GM12864 (cell line): ENCODE measurements at places on chromosomes 13 and 19.

DNA sequence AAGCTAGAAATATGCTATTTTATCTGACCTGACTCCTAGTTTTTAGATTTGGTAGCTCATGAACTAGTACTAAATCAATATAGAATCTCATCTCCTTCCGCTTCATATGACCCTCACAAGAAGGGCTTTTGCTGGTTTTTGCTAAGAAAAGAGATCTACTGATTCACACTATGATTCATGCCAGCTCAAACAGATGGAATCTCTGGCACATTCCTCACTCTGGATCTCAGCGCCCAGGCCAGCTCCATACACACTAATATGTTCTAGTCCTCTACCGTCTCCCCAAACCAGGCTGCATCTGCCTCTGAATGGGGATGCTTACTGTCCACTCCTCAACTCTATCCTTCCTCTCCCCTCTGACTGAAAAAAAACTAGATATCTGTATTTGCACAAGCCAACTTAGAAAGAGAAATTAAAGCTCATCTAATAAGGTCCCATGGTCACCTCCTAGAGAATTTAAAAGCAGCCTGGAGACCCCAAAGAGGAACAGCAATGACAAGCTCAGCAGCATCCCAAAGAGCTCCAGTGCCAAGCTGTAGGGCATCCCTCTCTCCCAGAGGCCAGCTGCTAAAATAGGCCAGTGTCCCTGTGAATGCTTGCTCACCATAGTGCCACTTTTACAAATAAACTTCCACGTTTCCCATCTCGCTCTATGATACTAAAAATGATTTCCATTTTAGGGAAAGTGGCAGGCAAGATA is 74.9 kb downstream of the LHFPL6 start:
- no peak for DNase-seq

DNA sequence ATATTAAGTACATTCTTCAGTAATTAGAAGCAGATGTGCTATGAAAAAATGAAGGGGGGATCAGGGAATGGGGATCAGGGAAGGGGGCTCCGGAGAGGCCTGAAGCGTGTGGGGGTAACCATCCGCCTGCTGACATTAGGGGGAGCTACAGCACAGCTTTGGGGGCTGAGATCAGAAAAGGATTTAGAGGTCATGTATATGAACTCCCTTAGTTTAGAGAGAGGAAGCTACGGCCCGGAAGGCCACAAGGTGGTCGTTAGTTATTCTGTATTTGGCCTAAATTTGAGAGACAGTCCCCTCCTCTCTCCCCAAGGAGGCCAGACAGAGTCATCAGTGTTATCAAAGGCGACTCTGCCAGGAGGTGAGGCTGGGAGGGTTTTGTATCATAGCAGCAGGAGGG is 99.0 kb downstream of the TM9SF2 start:
- DNase-seq = no peak

GRCh38 chr19:55305491-55305890 is 19.6 kb downstream of the TMEM150B start:
- DNase-seq = no peak

DNA sequence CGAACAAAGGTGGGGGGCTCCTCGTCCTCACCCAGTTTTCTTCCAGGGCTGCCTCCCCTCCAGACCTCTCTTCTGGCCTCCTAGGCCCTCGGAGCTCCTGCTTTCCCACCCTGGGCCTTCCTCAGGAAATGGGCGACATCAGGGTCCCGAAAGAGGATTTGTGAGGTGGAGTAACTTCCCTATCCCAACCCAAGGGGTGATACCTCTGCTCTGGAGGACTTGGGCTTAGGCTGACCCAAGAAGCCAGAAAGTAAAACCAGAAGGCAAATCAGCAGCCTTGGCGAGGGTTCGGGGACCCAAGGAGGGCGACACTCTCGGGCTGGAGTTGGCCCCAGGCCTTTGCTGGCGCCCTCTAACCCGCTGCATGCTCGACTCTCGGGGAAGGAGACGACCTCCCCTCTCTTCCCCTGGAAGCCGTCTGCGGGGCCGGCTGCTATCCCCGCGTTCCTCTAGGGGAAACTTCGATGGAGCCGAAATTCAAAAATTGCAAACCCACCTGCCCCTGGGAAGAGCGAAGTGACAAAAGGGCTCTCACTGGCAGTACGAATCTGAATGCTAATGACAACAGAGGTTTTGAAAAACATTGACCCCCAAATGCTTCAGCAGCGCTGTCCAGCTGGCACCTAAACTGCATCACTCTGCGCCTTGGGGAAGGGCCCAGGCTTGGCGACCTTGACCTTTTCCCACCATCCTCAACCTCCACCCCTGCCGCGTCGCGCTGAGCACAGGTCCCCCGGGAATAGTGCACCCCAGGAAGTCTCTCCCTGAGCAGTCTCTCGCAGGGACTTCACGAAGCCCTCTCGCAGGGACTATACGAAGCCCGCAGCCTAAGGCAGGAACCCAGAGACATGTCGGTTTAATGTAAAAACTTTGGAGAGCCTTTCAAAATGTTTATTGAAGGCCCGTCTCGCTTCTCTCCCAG is 2.4 kb downstream of the PDX1 start:
- DNase-seq = no peak

GRCh38 chr13:105442949-105443699 is 1092.3 kb downstream of the EFNB2 start:
- no peak for DNase-seq

GRCh38 chr19:40565910-40566495 is 10.7 kb upstream of the SHKBP1 start:
- DNase-seq = no peak

GRCh38 chr13:36030670-36031331 is 100.4 kb downstream of the DCLK1 start:
- DNase-seq = no peak

GRCh38 chr13:71515744-71516038 is 351.3 kb downstream of the DACH1 start:
- DNase-seq = no peak

GRCh38 chr13:89740994-89741685 is 1606.3 kb upstream of the MIR17HG start:
- DNase-seq = no peak

- DNase-seq = no peak
Observed at GRCh38 chr13:42798118-42798517, 16.7 kb downstream of the FAM216B start.

GRCh38 chr19:53634768-53635167 is 3.0 kb downstream of the DPRX start:
- no peak for DNase-seq

DNA sequence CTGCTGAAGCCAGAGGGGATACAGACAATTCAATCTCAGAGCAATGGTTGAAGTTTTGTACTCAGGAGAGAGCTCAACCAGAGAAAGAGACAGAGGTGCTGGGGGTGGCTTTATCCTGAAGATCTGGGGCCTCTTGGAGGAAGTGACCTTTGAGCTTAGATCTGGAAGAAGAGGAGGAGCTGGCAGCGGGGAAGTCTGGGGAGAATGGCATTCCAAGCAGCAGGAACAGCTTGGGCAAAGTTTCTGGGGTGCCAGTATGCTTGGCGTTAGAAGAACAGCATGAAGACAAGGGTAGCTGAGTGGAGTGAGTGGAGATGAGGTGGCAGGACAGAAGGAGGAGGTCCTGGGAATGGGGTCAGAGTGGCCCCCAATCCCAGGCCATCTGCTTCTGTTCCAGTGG is 11.3 kb downstream of the MAST3 start:
- no peak for DNase-seq

DNA sequence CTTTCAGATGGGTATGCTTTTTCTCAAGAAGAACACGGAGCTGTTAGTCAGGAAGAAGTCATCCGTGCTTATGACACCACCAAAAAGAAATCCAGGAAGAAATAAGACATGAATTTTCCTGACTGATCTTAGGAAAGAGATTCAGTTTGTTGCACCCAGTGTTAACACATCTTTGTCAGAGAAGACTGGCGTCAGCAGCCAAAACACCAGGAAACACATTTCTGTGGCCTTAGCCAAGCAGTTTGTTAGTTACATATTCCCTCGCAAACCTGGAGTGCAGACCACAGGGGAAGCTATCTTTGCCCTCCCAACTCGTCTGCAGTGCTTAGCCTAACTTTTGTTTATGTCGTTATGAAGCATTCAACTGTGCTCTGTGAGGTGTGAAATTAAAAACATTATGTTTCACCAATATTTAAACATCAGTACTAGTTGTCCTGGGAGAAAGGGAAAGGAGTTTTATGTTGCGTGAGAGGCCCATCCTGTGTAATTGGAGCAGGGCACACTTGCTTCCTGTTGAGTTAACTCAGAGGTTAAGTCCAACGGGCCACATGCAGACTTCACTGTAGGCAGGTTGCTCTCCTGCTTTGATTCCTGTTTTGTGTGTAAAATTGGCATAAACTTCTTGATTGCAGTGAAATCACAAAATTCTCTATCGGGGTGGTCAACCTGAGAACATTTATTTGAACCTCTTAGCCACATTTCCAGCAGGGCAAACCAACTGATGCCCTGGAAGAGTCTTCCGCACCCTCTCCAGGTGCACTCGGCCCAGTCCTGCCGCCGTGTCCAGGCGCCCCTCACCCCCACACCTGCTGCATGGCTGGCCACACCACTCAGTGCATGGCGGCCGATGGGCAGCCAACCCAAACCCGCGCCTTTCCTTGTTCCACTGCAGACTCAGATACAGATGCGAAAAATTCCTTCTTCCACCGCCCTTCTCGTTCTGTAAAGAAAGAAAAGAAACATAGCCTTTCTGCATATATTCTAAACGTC is 31.6 kb downstream of the SHISA2 start:
- no peak for DNase-seq

GRCh38 chr19:10136936-10137335 is 17.2 kb upstream of the EIF3G start:
- no peak for DNase-seq

GRCh38 chr13:56400774-56401173 is 739.9 kb upstream of the PRR20A start:
- DNase-seq = no peak

- DNase-seq = no peak
Observed at GRCh38 chr13:45823583-45823982, 28.0 kb downstream of the SIAH3 start.

DNA sequence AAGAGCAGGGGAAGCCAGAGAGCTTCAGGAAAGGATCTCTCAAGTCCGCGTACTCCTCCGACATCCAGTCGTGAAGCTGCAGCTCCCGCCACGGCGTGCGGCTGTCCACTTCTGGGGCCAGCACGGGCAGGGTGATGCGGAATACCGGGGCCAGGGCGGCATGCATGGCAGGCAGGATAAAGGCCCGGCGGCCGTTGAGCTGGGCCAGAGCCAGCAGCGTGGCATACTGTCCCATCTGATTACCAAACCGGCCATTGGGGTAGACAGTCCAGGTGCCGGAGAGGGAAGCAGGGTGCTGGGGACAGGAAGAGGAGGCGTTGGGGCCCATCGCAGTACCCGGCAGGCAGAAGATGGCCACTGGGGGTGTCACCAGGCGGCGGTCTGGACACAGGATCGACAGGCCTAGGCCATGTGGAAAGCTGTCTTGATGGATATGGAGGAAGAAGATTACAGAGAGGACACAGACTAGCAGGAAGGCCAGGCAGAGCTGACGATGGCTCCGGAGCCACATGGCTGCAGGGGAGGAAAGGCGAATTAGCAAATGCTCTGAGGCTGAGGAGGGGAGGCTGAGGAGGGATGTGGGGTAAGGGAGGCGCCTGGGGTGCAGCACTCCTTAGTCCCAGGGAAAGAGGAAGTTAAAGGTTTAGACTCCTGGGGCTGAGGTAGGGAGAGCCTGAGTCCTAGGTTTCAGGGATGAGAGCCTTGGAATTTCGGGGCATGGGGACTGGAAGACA is 1.5 kb downstream of the FUT1 start:
- DNase-seq = no peak

GRCh38 chr19:907183-907853 is 5.7 kb downstream of the R3HDM4 start:
- no peak for DNase-seq

DNA sequence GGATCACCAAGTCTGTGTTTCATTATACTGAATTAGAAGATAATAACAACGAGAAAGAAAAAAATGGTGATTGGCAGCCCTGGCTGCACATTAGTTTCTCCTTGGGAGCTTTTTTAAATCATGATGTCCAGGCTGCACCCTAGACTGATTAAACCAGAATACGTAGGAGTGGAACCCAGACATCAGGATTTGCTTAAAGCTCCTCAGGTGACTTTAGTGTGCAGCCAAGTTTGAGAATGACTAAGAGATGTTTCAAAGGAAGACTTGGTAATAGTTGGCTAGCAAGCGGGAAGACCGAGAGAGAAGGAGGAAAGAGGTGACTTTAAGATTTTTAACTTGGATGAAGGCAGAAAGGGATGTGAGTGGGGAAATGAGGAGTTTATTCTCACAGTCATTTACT is 71.4 kb upstream of the SERP2 start:
- no peak for DNase-seq

DNA sequence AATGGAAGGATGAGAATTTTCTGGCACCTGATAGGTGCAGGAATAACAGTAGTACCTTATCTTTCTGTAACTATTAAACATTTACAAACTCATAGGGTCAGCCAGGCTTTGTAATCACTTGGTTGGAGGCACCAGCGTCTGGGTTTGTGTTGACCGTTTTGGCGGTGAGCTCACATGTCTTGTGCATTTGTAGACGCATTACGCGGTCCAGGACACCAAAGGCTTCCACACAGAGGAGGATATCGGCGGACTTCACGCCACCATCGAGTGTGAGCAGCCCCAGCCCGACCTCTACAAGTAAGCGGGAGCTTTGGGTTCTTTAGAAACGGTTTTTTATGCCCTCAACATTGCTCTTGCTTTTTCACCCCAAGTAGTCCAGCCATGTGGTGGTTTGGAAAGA is 129.3 kb downstream of the ATP11A start:
- DNase-seq = no peak

DNA sequence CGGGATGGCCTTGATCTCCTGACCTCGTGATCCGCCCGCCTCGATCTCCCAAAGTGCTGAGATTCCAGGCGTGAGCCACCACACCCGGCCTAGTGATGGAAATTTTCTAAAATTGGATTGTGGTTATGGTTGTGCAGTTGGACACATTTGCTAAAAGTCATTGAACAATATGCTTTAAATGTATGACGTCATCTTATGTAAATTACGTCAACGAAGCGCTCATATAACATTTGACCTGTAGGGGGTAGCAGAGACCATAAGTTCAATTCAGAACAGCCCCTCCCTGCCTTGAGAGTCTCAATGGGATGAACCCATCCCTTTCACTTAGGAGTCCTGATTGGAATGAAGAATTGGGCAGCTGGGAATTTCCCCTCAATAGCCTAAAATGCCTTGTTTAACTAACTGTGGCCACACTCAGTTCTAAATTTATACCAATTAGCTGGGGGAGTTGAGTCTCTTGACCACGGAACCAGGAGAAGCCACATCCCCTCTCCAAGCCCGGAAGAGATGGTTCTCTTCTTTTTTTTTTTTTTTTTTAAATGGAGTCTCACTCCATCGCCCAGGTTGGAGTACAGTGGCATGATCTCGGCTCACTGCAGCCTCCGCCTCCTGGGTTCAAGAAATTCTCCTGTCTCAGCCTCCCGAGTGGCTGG is 15.2 kb upstream of the TLE6 start:
- peak; percentile 49 for DNase-seq

DNA sequence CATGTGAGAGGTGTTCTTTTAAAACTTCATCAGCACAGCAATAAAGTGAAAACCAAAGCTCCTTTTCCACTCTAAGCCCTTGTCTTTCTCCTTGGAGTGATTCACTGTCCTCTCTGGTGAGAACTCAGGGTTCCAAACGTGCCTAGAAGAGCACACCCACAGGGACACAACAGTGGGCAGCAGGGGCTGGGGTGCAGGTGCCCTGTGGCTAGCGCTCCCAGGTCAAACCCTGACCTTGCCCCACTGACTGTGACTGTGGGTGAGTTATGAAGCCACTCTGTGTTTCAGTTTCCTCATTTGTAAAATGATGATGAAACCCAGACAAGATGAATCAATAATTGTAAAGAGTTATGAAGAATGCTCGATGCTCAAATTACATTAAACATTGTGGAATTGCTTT is 37.6 kb upstream of the IGFL1 start:
- DNase-seq = no peak
